Stimulated activated CD4-positive, alpha-beta T cell treated with anti-CD3 and anti-CD28 coated beads, Interleukin-15, amount 100 ng/mL, for 48 hours (primary cell): ENCODE measurements at places on chromosomes 6 and 20.

- no peak for DNase-seq
These were observed 26.0 kb downstream of the TOMM6 start for GRCh38 chr6:41813469-41813868.

GRCh38 chr6:126761854-126762253 lies 356.6 kb upstream of the RSPO3 start:
- no peak for DNase-seq

- no peak for DNase-seq
These were observed 311.2 kb downstream of the ESR1 start for GRCh38 chr6:152118678-152119077.

- no peak for DNase-seq
These were observed 43.4 kb downstream of the SLC35B3 start for GRCh38 chr6:8391934-8392333.

- DNase-seq, result no peak
These were observed 1.1 kb upstream of the ADIG start for GRCh38 chr20:38579921-38580320.

GRCh38 chr6:105859457-105859856 lies 226.7 kb upstream of the PRDM1 start:
- DNase-seq, result no peak

DNA sequence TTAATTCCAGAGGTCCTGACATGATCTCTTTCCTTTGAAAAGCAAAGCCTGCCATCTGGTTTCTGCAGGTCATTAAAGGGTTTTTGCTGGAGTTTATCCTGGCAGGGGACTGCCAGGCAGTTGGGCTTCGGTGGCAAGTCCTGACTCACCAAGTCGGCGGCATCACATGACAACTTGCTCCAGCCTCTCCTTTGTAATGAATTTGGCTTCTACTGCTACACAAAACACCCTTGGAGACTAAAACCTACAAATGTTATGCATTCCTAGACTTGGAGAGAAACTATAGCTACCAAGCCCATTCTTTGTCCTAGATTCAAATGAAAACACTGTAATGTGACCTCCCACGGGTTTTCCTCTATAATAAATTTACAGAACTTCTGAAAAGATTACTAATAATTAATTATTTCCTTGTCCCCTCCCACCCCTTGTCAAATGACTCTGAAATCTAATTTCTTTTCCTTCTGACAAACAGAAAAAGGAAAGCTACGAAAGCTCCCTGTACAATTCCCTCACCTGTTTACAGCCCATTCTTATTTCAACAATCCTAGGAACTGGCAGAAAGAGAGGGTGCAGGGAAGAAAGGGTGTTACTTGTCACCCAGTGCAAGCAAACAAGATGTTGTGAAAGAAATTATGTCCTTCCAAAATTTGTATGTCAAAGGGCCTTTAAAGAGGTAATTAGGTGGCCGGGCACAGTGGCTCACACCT lies 62.9 kb downstream of the QRSL1 start:
- no peak for DNase-seq

DNA sequence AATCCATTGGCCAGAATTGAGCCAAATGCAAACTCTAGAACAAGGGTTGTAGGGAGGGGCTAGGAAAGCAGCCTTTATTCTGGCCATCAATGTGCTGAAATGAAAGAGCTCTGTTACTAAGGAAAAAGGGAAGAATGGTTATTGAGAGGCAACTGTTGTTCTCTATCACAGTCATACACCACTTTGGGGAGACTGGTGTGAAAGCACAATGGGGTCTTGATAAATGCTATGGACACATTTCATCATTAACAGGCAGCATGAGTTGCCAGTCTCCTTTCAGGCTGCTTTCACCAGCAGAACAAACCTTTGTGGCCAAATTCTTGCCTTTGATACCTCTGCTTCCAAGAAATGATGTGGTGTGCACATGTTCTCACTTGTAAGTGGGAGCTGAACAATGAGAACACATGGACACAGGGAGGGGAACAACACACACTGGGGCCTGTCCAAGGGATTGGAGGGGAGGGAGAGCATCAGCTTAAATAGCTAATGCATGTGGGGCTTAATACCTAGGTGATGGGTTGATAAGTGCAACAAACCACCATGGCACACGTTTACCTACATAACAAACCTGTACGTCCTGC lies 86.2 kb downstream of the CDS2 start:
- no peak for DNase-seq
